Body of pancreas (tissue), 4 donors: ENCODE measurements at places on chromosomes 7 and 10.

DNA sequence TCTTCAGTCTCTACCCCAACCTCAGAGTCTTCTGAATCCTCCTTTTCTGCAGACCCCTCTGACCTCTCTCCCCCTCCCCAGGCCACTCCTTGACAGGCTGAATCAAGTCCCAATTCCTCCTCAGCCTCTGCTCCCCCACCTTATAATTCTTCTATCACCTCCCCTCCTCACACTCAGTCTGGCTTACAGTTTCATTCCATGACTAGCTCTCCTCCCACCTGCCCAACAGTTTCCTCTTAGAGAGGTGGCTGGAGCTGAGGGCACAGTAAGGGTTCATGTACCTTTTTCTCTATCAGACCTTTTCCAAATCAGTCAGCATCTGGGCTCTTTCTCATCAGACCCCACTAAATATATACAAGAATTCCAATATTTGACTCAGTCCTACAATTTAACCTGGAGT lies 14.6 kb upstream of the LRRC61 start:
- no peak for DNase-seq

DNA sequence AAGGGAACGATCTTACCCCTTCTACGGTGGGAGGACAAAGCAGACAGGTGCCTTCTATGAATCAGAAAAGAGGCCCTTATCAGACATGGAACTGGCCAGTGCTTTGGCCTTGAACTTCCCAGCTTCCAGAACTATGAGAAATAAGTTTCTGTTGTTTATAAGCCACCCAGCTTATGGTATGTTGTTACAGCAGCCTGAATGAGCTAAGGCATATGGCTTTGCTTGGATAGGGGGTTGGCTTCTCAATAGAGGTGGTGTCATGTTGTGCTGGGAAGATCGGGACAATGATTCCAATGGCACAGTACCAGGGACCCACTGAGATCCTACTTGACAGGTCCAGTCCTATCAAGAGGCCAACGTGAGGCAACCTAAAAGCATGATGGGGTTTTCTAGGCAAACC lies 183.4 kb upstream of the BMPER start:
- no peak for DNase-seq

- no peak for DNase-seq
Measured at GRCh38 chr7:154676422-154677073, 326.4 kb downstream of the PAXIP1 start.

DNA sequence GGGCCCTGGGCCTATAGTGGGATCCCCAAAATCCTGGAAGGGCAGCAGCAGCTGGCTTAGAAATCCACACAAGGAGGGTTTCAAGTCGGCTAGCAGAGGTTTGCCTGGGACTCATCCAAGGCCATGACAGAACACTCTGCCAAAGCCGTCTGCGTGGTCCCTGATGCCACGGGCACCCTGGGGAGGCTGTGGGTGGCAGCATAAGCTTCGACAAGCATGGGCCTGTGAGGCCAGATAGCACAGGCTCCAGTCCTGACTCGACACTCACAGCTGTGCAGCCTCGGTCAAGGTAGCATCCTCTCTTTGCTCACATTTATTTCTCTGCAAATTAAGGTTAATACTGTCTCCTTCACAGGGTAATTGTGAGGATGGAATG lies 138.3 kb downstream of the JCAD start:
- no peak for DNase-seq

DNA sequence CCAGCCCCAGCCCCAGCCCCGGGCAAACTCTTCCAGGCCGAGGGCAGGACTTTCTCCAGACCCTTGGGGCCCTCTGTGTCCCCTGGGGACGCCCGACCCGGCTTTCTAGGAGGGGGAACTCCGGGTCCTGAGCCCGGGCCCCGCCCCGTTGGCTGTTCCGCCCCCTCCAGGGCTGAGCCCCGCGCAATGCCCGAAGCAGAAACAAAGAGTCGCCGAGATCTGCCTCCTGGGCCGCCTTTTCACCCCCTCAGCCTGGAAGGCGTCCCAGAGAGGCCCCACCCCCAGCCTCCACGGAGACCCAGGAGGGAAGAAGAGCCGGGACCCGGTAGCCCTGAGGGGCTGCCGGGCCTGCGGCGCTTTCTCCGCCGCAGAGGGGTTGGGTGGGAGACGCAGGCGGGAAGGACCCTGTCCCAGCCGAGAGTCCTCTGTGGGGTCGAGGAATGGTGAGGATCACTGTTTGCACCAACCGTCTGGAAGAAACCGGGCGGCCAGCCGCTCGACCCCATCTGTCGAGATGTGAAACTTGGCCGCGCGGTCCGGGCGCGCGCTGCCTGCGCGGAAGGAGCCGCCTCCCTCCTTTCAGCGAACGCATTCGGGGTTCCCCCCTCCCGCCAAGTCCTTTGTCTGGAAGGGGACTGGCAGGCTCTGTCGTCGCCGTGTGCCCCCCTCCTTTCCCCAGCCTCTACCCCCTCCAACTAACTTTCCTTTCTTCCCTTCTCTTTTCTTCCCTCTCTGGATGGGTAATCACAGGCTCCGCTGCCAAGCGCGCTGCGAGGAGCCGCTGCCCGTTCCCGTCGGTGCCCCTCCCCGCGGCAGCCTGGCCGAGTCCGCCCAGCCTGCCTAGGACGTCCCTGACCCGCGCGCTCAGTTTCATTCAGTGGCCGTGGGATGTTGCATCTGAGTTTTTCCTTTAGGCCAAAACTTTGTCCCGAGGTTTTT lies 10.2 kb downstream of the EN2 start:
- DNase-seq: peak; percentile 13
